MG63 (cell line): ENCODE measurements at places on chromosomes 3 and 15. TPM values are rescaled to one million over a fixed set of nuclear protein-coding genes. Genes with fewer than 3 reads are reported as not detected.

GRCh38 chr3:69197455-69197854, 75.1 kb upstream of the LMOD3 start:
- no peak for DNase-seq

DNA sequence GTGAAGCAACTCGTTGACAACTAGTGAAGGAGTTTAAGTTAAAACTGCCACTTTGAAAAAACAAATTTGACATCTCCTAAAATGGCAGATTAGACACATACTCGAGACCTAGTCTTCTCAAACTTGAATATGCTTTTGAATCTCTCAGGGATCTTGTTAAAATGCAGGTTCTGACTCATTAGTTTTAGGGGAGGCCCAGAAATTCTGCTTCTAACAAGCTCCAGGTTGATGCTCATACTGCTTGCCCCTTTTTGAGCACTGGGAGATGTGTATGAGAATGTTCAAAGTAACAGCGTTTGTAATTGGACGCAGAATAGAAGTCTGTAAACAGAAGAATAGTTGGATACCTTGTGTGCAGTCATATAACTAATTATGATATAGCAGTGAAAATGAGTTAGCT, 1.6 kb downstream of the C3orf38 start:
- no peak for DNase-seq

DNA sequence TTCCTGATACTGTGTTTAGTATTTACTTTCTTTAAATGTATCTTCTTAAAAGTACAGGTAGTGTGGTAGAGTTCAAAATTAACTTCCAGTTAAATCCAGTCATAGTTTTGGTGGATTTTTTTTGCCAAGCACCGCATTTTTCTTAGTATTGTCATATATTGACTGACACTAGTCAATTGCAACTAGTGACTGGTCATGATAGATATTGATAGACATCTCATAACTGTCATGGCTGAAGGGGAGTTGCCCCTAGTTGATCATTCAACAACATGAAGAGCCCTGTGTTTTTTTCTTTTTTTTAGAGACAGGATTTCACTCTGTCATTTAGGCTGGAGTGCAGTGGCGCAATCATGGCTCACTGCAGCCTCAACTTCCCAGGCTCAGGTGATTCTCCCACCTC, 22.1 kb downstream of the RAB8B start:
- no peak for DNase-seq

DNA sequence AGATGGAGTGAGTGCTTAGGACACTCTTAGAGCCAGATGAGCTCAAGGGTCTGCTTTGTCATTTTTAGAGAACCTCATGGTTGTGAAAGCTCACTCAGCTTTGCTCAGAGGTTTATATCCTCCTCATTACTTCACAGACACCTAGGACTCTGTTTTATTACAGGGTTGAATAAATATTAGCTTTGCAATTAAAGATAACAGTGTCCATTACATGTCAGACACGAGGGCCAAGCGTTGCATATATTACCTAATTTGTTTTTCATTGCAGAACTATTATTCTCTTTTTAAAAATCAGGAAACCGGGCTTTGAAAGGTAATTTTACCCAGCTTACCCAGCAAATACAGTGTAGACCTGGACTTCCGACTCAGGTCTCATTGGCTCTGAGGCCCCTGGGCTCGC, 16.1 kb downstream of the MAP6D1 start:
- no peak for DNase-seq

DNA sequence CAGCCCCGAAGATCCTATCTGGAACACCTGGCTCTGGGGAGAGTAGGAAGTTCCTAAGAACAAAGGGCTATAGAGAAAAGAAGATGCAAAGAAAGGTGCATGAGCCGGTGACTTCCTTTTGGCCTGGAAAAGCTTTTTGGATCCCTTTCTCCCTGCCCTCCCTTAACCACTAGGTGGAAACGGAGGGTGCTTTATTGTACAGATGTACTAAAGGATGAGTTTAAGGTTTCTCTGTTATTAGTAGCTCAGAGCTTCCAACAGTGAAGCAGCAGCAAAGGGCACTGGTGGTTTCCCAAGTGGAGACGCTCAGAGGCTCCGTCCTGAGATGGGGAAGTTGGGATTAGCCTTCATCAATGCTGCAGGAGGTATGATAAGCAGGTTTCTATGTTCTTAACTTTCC, 5.9 kb upstream of the ADGRG7 start:
- DNase-seq = no peak

- DNase-seq = no peak
Measured at GRCh38 chr3:63135367-63135766, 142.7 kb upstream of the SYNPR start.

DNA sequence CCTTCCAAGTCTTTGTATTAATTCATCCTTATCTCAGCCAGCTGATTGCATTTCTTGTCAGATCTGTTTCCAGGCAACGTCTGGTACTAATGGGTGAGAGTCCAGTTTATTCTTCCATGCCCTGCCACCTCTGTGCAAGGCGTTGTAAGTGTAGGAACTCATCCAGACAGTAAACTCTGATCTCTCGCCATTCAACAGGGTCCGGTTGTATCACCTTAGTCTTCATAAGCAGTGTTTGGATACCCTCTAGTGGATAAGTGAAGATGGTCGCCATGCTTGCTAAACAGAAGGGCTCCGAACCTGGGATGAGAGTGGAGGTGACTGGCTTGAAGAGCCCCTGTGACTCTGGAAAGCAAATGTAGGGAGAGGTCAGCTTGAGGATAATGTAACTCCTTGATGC, 51.6 kb upstream of the CMTM7 start:
- DNase-seq = no peak

SOX14 gene
- not detected in 2 replicates for total RNA-seq

CACNA2D2 gene
- total RNA-seq = not detected in 2 replicates

AGBL1 gene
- not detected in 2 replicates for total RNA-seq

GATM gene
- 0.23 TPM in 1 of 2 replicates, not detected in the other for total RNA-seq

RHCG gene
- not detected in 2 replicates for total RNA-seq

MST1R gene
- total RNA-seq = 1.1 and 1.9 TPM in 2 replicates

DAZL gene
- not detected in 2 replicates for total RNA-seq
